ENCODE measurements at places on chromosomes 7 and 10. TPM values are rescaled to one million over a fixed set of nuclear protein-coding genes. Genes with fewer than 3 reads are reported as not detected.

Gene ACHE
- 21.5 TPM for total RNA-seq

Gene AKR1D1
- total RNA-seq: not detected

Gene UTF1
- total RNA-seq: not detected

Gene NEURL1
- total RNA-seq: 19.8 TPM

Gene ZNF727
- 0.44 TPM for total RNA-seq

Gene SORCS3
- total RNA-seq: 0.13 TPM

Gene PAX4
- not detected for total RNA-seq

Gene ZNF138
- total RNA-seq: 14.0 TPM

Gene CYP3A7
- 0.58 TPM for total RNA-seq

Gene HMX3
- not detected for total RNA-seq

Gene SORBS1
- 50.4 TPM for total RNA-seq

Gene GOLGA7B
- total RNA-seq: 0.04 TPM

Gene TMEM196
- 0.04 TPM for total RNA-seq

Gene FAM237B
- not detected for total RNA-seq

Gene TFR2
- total RNA-seq: 0.22 TPM

Gene APBB1IP
- total RNA-seq: 1.6 TPM

Gene HIPK2
- 6.6 TPM for total RNA-seq

Gene PRKAR2B
- total RNA-seq: 3.7 TPM

Gene TRPV5
- total RNA-seq: 0.04 TPM

Gene RELN
- 9.3 TPM for total RNA-seq

Gene ANXA8
- not detected for total RNA-seq

Gene SKIDA1
- total RNA-seq: 2.6 TPM

Gene ERVW-1
- total RNA-seq: 0.40 TPM

Gene WASHC2C
- 21.1 TPM for total RNA-seq

Gene GRID2IP
- total RNA-seq: 0.09 TPM

Gene KLHDC10
- total RNA-seq: 45.1 TPM

Gene C1QL3
- total RNA-seq: 0.04 TPM

Gene SPDYE2B
- total RNA-seq: not detected

Gene ARHGAP22
- 1.2 TPM for total RNA-seq

Gene POLL
- total RNA-seq: 11.3 TPM

Gene PLAC9
- total RNA-seq: 137 TPM

Gene AGAP5
- 6.3 TPM for total RNA-seq

Gene ABCA13
- total RNA-seq: 0.04 TPM

Gene CFAP69
- 3.6 TPM for total RNA-seq

Gene JAKMIP3
- total RNA-seq: 0.27 TPM

Gene CRPPA
- total RNA-seq: 6.6 TPM

Gene GDF2
- total RNA-seq: not detected

Gene TEX47
- not detected for total RNA-seq

Gene SFTPA1
- not detected for total RNA-seq

Gene TMEM184A
- 0.49 TPM for total RNA-seq

Gene FEZF1
- total RNA-seq: not detected

Gene EGR2
- 1.5 TPM for total RNA-seq

Gene GRM3
- 0.04 TPM for total RNA-seq

Gene WNT16
- total RNA-seq: 0.18 TPM

Gene GHRHR
- total RNA-seq: 1.3 TPM

Gene CPA4
- 2.0 TPM for total RNA-seq

Gene LRRC61
- total RNA-seq: 3.6 TPM

Gene LEP
- not detected for total RNA-seq

Gene TNS3
- total RNA-seq: 28.5 TPM

Gene FGFR2
- 2.1 TPM for total RNA-seq

Gene INSYN2A
- 0.62 TPM for total RNA-seq

Gene KCNH2
- total RNA-seq: 9.7 TPM

Gene AS3MT
- 11.9 TPM for total RNA-seq

Gene RABGEF1
- 15.9 TPM for total RNA-seq

Gene SCART1
- 1.5 TPM for total RNA-seq

Gene TAS2R41
- total RNA-seq: not detected

Data from muscle of leg (tissue), 16 donors.